ENCODE measurements at places on chromosomes 1 and 21. TPM values are rescaled to one million over a fixed set of nuclear protein-coding genes. Genes with fewer than 3 reads are reported as not detected.

DNA sequence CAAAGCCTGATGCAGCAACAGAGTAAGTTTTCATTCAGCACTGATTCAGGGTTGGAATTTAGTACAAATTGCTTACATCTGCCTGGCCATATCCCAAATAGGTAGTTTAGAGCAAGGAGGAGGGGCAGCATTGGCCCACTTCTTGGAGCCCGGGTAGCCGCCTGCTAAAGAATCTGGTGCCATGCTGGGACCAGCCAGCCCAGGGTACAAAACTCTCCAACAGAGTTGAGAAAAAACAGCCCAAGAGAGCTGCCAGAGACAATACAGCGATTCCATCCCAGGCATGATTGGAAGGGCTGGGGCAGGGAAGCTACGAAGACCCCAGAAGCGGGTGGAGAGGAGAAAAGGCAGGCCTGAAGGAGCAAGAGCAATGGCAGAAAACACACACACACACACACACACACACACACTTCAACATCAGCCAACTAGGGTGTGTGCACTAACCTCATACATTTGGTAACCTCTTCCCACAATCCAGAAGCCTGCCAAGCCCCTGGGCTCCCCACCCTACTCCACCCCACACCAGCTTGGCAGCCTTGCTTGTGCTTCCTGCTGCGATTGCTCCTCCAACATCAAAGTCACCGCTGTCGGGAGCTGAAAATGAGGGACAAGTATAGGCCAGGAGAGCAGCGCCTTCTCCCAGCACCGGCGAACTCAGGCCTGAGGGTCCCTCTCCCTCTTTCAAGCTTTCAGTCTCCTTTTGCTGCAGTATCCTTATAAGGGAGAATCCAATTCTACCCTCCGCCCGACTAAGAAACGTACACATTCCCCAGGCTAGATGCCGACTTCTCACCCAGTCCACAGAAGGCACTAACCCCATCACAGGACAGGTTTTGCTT is 1.2 kb downstream of the PIK3C2B start:
- peaks cover 40% of the 10 kb centered on the region for H3K4me1 ChIP-seq
- H3K4me3 ChIP-seq, result peak overlapping the region; percentile 92
- peak overlapping the region; percentile 92 for H3K27ac ChIP-seq

DNA sequence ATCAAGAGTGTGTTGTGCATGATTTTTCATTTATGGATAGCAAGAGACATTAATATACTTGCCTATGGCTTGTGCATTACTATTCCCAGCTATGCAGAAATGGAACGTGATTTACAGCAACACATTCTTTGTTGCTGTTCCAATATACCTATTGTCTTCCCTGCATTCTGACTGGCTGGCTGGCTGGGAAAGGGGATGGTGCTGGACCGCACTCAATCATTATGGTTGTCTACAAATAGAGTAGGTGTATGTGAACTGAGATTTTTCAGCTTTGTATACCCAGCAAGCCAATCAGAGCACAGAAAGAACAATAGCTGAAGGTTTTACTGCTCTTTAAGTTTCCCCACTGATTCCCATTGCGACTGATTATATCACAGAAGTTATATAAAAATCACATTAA is 167.5 kb downstream of the ATG4C start:
- peaks cover 3% of the 10 kb centered on the region for H3K27me3 ChIP-seq
- H3K4me3 ChIP-seq, result no peak overlapping the region
- DNase-seq, result no peak
- H3K4me1 ChIP-seq, result no peaks in the 10 kb centered on the region
- H3K36me3 ChIP-seq, result no peaks in the 10 kb centered on the region

GRCh38 chr1:184056921-184057555 is 5.5 kb downstream of the TSEN15 start:
- H3K4me1 ChIP-seq, result peaks cover 16% of the 10 kb centered on the region
- no peaks in the 10 kb centered on the region for H3K27me3 ChIP-seq
- no peaks in the 10 kb centered on the region for H3K36me3 ChIP-seq
- no peak overlapping the region for H3K4me3 ChIP-seq

DNA sequence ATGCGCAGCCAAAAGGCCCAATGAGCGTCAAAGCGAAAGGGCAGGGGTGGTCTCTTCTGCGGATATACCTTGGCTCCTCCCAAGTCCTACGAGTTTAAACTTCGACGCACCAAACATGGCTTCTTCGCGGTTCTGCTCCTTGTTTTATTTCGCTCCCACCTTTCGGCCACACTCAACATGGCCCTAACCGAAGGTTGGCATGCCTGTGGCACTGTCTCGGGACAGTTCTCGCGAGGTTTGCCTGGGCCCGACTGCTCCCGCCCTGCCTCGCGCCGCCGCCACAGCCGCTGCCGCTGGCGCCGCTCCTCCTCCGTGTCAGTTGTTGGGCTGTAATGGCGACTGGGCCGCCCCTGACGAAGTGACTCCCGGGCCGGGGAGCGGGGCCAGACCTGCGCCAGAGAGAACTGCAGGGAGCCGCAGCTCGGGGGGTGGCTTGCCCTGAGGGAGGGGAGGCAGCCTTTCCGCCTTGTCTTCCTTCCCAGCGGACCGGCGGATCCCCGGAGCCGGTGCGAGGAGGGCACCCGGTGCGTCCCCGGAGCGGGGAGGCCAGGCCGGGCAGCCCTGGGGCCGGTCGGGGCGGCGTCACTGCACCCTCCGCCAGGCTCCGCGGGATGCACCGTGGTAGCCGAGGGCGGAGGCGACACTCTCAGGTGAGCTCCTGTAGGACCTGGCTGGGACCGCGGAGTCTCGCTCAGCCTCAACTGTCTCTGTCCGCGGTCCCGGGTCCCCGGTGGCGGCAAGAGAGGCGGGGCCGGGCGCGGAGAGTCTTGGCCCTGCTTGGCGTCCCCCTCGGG is at the start of gene CEP350:
TSS of gene CEP350 (plus strand) at position 318 of the 794 bp plus-strand sequence. CDS start 31,372 bp downstream, outside the sequence.
- H3K27me3 ChIP-seq, result no peaks in the 10 kb centered on the region
- peak within 1 kb of the TSS; percentile 95 for H3K27ac ChIP-seq
- peak within 1 kb of the TSS; percentile 95 for H3K4me3 ChIP-seq
- H3K4me1 ChIP-seq, result peaks cover 17% of the 10 kb centered on the region
- peak; percentile 92 for DNase-seq

DNA sequence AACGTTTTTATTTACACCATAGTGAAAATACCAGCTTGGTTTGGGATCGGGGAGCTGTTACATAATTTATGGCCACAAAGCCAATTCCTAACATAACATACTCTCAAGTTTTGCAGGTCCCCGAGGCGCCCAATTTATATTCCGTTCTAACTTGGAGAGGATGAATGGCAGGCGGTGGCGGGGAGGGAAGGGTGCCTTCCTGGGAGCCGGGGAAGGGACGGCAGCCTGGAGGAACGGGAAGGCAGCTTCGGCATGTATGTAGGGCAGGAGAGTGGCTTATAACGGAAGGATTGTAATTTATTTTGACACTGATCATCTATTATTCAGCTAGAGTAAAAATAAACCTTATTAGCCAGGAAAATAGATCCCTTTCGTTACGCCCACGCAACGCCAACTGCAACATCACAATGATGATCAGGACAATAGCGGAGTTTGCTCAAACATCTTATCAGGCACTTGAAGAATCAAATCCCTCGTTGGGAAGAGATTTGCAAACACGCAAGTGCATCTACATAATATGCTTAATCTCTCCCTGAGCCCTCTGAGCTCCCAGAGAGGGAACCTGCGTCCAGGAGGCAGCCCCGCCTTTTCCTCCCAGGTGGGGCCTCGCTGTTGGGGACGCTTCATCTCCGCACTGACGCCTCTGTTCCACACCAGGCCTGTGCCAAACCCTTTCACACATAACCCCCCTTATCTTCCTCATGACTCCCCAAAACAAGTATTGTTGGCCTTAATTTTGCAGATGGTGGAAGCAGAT is 93.7 kb upstream of the C1orf174 start:
- H3K36me3 ChIP-seq, result no peaks in the 10 kb centered on the region
- H3K27ac ChIP-seq, result no peak overlapping the region
- H3K27me3 ChIP-seq, result peaks cover 17% of the 10 kb centered on the region

DNA sequence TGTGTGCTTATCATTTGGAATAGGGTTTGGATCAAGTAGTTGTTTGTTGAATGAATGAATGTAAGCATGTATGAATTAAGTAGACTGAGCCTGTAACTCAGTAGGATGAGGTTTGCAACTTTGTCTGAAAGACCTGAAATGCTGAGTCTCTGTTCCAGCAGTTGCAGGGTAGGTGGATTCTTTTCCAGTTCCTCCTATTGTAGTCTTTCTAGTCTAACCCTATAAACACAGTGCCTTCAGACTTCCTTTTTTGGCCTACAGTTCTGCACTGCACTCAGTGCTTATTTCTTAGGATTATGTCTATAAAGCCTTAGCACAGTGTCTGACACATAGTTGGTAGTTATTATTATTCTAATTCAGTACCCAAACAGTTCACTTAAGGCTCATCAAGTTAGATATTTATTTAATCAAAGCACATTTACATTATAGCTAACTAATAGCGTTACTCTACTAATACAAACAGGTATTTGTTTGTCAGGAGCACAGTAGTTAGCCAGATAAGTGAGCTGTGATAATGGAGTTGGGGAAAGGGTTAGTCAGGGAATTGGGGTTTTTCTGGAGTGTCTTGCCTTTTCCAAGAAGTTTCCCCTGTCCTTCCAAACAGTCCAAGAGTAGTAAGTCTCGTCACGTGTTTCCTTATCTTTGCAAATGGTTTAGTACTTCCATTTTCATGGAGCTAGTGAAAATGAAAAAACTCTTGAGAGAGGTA is 45.0 kb downstream of the ABCD3 start:
- peak overlapping the region; percentile 62 for H3K27ac ChIP-seq
- H3K36me3 ChIP-seq, result peaks cover 62% of the 10 kb centered on the region
- no peak overlapping the region for H3K4me3 ChIP-seq
- H3K27me3 ChIP-seq, result no peaks in the 10 kb centered on the region
- H3K4me1 ChIP-seq, result peaks cover 24% of the 10 kb centered on the region

DNA sequence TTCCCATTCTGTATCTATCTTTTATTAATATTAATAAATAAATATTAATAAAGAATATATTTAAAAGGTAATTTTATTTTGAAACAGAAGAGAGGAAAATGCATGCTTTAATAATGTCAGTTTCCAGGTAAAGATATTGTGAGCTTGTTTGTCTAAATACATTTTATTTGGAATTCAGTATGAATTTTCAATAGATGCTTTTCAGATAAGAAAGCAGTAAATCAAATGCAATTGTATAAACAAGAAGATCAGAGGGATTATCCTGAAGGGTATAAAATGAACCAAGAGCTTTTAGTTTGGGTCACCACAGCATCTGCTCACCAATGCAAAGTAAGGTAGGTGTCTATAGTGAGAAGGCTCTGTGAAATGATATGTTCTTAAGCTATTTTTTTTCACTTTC is at the start of gene TSHB:
TSS of gene TSHB (plus strand) at position 301 of the 400 bp plus-strand sequence. CDS start 3,537 bp downstream, outside the sequence.
- no peaks in the 10 kb centered on the region for H3K27me3 ChIP-seq
- H3K4me1 ChIP-seq, result no peaks in the 10 kb centered on the region
- H3K36me3 ChIP-seq, result no peaks in the 10 kb centered on the region
- no peak within 1 kb of the TSS for H3K27ac ChIP-seq
- no peak within 1 kb of the TSS for H3K4me3 ChIP-seq
- DNase-seq, result no peak

- no peak overlapping the region for H3K4me3 ChIP-seq
- peaks cover 14% of the 10 kb centered on the region for H3K36me3 ChIP-seq
- peak overlapping the region; percentile 41 for H3K27ac ChIP-seq
These were observed 3.6 kb downstream of the YBEY start for GRCh38 chr21:46289655-46290179.

DNA sequence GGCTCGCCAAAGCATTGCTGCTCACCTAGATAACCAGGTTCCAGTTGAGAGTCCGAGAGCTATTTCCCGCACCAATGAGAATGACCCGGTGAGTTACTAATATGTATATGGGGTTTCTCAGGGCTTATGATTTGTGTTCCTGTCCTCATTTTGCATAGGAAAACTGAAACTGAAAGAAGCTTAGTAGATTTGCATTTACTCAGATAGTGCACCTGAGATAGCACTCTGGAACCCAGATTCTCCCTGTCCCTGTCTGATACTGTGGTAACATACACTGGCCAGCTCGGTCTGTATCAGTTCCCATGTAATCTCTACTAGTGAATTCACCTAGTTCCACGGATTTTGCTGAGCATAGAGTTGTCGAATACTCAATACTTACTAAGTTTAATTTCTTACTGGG is 28.1 kb downstream of the DAP3 start:
- H3K4me1 ChIP-seq, result peaks cover 3% of the 10 kb centered on the region
- no peaks in the 10 kb centered on the region for H3K36me3 ChIP-seq
- DNase-seq, result no peak
- no peaks in the 10 kb centered on the region for H3K27me3 ChIP-seq
- no peak overlapping the region for H3K27ac ChIP-seq

DNA sequence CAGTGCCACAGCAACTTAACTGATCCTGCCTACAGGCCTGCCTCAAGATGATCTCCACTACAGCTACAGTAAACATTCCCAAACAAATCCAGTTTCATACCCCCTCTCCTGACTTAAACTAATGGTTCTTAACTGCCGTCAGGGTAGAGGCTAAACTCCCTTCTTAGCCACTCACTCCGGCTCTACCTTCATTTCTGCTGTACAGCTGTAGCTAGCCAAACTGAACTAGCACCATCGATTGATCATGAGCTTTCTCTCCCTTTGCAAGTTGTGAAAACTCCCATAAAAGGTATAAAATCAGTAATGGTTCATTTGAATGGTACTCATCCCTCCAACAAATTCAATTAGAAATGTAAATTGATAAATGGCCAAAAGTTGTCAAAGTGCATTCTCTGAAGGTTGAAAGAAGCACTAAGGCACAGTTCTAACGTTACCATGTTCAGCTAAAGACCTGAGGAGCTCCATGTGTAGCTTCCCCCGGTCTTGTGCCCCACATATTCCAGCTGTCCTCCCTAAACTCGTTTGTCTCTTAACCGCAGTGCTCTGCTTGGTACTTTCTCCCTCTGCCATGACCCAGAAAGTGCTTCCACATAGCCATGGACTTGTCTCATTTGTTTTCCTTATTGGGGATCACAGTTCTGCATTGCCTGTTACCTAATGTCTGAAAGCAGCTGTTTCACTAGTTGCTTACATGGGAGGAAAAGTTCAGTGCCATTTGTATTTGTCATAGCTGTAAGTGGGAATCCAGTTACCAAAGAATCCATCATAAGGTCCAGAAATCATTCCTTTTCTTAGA is 49.8 kb downstream of the DHX9 start:
- no peak for DNase-seq
- H3K27ac ChIP-seq, result peak overlapping the region; percentile 87
- no peaks in the 10 kb centered on the region for H3K27me3 ChIP-seq
- no peak overlapping the region for H3K4me3 ChIP-seq
- H3K36me3 ChIP-seq, result peaks cover 61% of the 10 kb centered on the region

DNA sequence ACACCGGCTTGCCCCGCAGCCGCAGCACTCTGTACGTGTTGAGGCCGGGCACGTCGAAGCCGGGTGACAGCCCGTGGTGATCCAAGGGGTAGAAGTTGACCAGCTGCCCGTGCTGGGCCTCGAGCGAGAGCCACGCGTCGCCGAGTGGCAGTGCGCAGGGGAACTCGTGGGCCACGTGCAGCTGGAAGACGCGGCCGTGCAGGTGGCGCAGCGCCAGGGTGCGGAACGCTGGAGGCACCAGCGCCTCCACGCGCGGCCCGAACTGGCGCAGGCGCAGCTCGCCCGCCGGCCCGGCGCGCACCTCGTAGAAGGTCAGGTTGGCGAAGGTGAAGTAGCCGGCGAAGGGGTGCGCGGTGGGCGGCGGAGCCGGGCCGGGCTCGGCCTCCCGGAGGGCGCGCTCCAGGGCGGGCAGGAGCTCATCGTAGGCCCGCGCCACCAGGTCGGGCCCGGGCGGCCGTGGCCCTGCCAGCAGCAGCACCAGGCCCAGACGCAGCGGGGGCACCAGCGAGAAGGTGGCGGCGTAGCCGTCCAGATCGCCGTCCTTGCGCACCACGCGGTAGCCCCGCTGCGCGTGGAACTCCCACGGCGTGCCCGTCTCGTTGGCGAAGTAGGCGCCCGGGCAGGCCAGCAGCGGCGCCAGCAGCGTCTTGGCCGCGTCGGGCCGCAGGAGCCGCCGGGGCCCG is 19.5 kb downstream of the LACTBL1 start:
- no peaks in the 10 kb centered on the region for H3K4me1 ChIP-seq
- H3K36me3 ChIP-seq, result no peaks in the 10 kb centered on the region
- DNase-seq, result no peak
- H3K27ac ChIP-seq, result no peak overlapping the region
- H3K4me3 ChIP-seq, result no peak overlapping the region
- H3K27me3 ChIP-seq, result peaks cover 11% of the 10 kb centered on the region

Gene KIFAP3
- 18.6 TPM for total RNA-seq

Data from naive thymus-derived CD8-positive, alpha-beta T cell (primary cell).